ENCODE measurements at places on chromosomes 12 and 14.
A peak's percentile ranks its signal among the peaks of the same experiment; 100 is the strongest.

DNA sequence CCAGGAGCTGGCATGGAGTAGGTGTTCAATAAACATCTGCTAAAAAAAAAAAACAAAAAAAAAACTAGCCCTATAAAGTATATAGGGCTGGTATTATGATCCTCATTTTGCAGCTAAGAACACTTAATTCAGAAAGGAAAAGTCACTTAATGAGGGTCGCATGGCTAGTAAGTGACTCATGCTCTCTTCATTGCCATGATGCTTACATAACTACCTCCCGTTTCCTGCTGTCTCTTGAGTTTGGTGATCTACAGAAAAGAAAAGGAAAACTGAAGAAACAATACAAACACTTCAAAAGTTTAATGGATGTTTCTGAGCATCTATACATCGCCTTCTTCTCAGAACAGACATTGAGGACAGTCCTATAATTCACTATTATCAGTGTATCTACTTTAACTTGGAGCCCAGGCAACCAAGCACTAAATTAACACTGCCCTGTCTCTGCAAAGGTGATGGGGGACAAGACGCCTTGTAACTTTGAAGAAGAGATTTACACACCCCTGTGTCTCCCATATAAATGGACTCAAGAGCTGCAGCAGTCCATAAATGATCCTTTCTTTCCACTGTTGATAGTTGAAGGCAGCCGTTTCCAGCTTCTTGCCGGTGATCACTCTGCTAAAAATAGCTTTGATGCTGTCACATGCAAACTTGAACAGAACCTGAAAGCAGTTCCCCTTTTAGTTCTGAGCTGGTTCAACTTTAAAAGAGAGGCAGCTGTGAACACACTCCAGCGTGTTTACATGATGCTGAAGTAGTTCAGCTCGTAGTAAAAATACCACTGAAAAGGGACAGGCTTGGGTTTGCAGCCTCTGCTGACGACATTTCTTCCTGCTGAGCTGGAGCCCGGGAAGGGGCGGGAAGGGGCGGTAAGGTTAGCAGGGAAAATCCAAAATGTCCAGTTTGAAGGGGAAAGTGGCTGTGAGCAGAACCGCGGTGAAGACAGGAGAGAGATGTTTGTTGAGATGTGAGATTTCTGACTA, 113.3 kb downstream of the FOXN3 start:
- peak; percentile 89 for DNase-seq

GRCh38 chr14:71591929-71592328, 340.3 kb upstream of the RGS6 start:
- DNase-seq: peak; percentile 49

- no peak for DNase-seq
Measured at GRCh38 chr12:125220404-125221273, 155.4 kb downstream of the AACS start.

DNA sequence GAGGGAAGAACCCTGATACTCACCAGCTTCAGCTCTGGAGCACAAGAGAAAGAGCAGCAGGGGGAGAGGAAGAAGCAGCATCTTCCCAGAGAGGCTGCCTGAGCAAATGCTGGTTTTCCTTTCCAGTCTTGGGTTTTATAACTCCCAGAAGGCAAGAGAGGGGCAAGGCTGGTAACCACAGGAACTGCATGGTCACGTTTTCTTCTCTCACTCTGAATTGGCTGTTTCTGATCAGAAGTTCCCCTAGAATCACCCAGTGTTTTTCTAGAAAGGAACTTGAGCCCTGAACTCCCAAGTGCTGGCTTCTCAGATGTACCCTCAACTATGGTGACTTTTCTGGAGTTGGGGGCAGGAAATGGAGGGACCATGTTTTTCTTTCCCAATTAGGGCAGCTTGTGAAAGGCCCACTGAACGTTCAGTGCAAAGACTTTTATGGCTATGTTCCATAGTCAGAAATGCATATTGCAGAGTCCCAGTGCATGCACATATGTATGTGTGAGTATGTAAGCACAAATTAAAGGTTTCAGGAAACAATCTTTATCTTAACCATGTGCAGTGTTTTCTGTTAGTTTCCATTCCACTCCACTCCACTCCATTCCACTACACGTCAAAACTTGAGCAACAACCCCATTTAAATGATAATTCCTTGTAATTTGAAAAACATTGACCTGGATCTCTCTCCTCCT, at the start of gene CMA1:
Gene CMA1 (minus strand): TSS at position 111 of the 686 bp plus-strand sequence. CDS start 30 bp downstream, at position 81.
- no peak for DNase-seq

DNA sequence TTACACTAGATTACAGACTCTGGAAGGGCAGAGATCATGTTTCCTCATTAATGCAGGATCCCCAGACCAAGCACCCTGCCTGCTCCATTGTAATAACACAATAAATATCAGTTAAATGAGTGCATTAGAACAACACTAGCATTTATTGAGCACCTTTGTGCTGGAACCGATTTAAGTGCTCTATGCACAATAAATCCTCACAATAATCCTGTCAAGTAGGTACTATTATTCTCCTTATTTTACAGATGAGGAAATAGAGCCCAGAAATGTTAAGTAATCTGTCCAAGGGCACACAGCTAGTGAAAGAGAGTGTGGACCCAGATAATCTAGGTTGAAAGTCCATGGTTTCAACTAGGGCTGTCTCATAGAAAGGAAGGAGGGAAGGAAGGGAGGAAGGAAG, 69.8 kb downstream of the MAP1LC3B2 start:
- DNase-seq: no peak

- peak; percentile 54 for DNase-seq
Measured at GRCh38 chr12:26845057-26845666, 12.2 kb upstream of the ITPR2 start.

DNA sequence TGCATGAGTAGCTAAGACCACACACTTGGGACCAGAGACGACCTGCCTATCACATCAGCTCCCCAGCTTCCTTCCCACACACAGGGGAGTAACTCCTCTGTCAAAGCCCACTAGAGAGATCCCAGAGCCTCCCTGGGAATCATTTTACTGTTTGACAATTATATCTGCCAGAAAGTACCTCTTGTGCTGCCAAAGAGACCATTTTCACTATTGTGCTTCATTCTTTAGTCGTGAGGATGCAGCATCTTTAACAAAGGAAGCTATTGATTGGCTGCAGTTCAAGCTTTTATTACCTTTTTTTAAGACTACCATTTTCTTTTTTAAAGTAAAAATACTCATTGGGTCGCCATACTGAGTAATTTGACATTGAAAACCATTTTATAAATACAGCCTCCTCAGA, 194.5 kb upstream of the RGS6 start:
- DNase-seq: no peak

DNA sequence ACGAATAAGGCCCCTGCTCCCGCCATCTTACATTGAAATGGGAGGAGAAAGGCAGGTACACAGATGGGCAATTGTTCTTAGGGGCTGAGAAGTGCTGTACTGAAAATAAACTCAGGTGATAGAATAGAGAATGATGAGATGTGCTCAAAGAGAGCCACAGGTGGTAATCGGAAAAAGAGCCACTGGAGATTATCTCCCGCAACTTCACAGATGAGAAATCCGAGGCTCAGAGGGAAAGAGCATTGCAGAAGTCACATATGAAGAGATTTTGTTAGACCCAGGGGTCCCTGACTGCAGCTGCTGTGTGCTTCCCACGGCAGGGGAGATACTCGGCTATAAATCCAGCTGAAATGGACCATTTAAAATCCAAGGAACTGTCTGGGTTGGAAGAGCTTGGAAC, 73.7 kb downstream of the PRIMA1 start:
- DNase-seq: no peak

DNA sequence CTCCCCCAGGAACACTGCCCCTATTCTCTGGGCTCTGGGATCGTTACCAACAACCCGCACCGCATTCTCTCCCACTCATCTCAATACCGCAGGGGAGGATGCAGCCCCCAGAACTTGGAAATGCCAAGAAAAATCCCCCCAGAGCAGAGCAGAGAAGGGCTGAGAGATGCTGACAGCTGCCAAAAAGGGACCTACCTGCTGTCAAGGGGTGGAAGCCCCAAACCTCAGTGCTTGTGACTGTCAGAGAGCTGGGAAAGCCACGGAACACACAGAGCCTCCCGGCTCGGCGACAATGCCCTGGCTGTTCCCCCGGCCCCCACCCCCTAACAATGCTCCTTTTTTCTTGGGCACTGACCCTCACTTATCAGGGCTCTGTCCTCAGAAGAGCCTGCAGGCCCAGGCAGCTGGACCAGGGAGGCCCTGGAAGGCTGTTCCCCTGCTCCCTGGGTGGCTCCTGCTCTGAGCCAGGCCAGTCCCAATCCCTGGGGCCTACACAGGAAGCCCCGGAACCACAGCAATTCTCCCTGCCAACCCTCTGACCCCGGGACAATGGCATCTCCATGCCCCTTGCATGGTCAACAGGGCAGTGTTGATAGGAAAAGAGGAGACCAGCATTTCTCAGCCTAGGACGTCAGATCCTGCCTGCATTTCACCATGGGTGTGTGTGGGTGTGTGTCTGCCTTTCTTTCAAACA, 78.9 kb downstream of the ITPK1 start:
- no peak for DNase-seq

DNA sequence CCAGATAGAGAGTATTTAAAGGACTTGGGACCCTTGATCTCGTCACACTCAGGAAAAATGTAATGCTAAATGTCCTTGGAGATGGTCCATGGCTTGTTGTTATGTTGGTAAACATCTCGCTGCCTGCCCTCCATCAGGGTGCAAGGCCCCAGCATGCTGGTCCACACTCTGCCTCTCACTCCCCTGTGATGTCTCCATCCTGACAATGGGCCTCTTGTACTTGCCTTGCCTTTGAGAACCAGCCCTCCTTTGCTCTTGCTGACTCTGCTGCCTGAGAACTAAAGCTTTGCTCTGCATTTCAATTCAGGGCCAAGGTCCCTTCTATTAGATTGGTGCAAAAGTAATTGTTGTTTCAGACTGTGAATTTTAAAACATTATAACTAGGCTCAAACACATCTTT, 131.0 kb upstream of the LMNTD1 start:
- DNase-seq: no peak

DNA sequence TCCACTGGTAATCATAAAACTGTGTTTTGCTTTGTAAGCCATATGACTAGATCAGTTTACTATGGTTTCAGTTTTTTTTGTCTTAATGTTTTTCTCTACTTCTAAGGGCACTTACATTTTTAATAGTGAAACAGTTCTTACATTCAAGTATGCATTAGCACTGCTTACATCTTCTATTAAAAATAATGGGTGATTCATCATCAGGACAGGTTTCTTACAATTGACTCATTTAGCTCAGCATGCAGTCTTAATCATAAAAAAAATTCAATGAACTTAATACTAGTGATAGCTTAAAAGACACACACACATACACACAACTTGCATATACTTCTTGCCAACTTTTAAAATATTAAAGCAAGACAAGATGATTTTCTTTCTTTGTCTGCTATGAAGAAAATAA, 845.7 kb upstream of the USP15 start:
- DNase-seq: no peak

- DNase-seq: peak; percentile 93
Measured at GRCh38 chr12:93183940-93184671, 193.6 kb upstream of the NUDT4 start.

DNA sequence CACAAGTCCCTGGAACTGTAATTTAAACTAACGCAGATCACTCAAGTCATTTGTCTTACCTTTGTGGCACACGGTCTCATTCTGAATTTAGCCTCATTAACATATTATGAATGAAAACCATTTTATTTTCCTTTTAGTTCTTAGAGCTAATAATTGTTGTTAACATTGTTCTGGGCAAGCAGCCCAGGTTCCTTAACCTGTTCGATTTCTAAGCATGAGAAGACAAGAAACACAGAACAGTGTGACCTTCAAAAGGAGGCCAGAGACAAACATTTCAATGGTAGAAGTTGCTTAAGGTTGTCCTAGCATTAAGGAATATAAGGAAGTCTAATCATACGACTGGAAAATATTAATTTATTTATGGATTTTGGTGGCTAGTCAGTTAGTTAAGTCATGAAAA, 35.2 kb downstream of the PIWIL1 start:
- DNase-seq: no peak

GRCh38 chr14:40417777-40418401, 985.7 kb upstream of the FBXO33 start:
- DNase-seq: peak; percentile 50

- no peak for DNase-seq
Measured at GRCh38 chr14:105214324-105214915, 33.3 kb upstream of the NUDT14 start.

DNA sequence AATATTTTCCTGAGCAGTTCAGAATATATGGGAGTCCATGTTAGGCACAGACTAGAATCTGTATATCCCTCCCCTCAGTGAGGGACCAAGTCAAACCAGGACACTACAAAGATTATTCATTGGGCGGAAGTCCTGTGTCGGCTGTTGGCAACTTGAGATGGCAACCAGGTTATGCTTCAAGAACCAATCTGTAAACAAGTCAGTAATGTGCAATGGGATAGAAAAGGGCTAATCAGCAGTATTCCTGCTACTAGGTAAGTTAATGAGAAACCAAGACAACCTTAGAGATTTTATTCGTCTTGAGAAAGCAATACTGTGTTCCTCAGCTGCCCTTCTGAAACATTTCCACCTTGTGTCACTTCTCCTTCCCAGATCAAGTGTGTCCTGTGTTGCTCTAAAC, 26.4 kb downstream of the ARG2 start:
- no peak for DNase-seq

- DNase-seq: no peak
Measured at GRCh38 chr14:22554498-22555383, 34.3 kb downstream of the DAD1 start.

DNA sequence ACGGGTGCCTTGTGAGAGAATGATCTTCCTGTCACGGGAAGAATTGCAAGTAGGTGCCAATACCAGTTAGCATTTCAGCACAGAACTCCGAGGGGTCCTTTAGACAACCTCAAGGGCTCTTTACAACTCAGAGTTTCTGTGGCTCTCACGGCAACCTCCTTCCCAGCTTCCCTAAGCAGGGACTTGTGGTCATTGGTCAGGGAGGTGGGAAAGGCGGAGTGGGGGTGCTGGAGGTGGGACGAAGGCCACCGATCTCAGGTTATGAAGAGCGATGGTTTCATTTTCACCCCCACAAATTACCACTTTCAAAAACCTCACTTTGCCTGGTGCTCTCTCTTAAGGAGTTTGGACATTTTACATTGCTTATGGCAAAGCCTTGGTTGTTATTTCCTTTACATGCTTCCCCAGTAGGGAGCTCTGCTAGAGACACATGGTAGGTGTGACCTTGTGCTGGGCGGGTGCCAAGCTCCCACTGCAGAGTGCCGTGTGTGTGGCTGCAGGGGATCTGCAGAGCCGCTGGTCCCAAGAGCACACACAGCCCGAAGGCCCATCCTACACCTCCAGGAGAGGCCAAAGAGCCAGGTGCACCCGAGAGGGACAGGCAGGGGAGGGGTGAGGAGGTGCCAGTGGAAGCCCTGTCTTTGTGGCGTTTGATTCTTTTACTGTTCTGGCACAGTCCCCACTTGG, 21.4 kb downstream of the BCL2L14 start:
- DNase-seq: no peak

- DNase-seq: no peak
Measured at GRCh38 chr14:68284834-68285233, 465.3 kb downstream of the RAD51B start.

- DNase-seq: no peak
Measured at GRCh38 chr14:81474148-81474492, 59.5 kb downstream of the SEL1L start.

GRCh38 chr12:121595520-121595919, 14.7 kb upstream of the KDM2B start:
- no peak for DNase-seq

GRCh38 chr12:12704593-12705230, 8.7 kb upstream of the GPR19 start:
- DNase-seq: peak; percentile 89

- no peak for DNase-seq
Measured at GRCh38 chr14:100573002-100573756, 14.0 kb downstream of the BEGAIN start.
